ENCODE measurements at places on chromosomes 3 and 15.
A peak's percentile ranks its signal among the peaks of the same experiment; 100 is the strongest.

DNA sequence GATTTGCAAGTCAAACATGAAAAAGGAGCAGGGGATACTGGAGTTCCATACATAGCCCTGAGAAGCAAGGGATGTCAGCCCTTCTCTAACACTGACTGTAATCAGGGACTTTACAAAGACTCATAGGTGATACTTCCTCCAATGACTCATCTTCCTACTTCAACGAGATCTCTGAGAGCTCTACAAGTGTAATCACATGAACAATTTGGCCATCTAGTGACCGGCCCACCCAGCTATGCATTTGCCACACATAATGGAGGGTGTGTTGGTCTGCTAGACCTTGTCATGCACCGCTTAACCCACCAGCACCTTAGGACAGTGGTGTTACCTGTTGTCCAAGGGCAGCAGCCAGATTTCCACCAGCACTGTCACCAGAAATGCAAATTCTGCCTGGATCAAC lies 75.3 kb downstream of the NCEH1 start:
- DNase-seq = no peak

DNA sequence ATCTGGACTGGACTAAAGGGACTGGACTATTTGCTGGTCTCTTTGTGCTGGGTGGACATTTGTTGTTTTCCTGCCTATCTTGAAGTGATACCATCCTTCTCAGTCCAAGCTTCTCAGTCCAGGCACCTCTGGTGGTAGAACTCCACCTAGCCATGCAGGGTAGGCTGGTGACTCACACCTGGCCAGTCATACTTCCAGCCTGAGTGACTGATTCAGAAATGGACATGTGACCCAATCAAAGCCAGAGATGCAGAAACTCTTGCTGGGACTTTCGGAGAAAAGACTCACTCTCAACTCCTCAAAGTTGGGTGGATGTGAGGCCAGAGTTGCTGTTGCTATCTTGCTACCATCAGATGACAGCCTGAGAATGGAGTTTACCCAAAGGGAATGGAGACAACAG lies 5.6 kb upstream of the ASB14 start:
- DNase-seq = no peak

DNA sequence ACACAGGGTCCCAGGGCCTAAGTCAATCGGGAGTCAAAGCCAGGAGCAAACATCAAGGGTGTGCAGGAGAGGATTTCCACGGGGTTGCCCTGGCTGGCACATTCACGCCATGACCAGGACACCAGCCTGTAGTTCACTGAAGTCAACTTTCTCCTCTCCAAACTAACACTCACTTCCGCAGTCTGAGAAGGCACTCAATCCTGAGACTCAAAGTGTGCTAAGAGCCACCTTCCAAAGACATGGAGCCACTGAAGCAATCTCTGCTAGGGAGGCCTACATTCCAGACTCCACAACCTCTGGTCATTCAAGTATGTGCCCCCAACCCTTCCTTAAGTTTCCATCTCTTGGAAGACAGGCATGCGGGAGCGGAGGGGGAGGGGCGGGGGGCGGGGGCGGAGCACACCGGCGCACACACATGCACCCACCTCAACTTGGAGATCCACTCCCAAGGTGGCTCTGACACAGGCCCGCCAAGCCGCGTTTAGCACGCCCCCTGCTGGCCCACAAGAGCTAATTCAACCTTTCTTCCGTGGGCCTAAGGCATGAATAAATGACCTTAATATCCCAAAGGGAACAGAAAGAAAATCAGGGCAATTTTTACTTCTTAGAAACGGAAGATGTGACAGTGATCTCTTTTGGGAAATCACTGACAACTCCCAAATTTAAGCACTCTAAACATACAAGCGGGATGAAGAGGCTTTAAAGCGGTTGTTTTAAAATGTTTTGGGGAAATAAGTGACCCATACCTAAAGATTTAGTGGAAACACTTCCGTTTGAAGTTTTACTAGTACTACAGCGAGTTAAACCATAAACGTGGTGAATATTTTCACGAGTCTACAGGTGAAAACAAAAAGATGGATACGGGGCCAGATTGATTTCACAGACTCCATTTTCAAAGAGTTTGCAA lies 162.5 kb upstream of the CHRNA7 start:
- DNase-seq = peak; percentile 43

DNA sequence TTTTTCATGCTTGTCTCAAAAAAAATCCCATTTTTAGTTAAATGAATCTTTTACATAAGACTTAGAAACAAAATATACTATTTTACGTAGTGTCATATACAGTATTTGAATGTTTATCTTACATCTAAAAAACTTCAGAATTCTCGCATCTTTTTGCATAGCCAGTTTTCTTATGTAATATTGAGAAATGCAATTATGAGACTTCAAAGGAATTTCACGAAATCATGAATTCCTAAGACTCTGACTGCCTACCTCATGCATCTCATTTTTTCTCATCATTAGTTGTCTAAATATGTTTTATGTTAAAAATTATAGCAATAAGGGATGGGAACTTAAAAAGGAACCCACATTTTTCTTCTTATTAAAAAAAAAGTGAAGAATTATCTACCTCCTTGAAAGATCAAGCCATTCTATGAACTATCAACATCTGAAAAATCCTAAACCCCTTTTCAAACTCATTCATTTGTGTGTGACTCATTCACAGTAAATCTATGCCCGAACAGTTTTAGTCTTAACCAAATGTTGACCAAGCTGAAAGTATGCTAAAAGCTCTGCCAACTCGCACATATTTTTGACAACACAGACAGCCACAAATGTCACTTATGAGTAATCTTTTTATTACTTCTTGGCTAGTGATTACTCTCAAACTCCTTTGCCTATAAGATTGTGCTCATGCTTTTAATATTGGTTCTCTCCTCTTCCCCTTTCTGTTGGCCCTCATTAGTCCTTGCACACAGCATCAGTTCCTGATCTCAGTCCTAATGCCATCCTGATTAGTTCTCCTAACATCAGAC lies 115.9 kb downstream of the DCLK3 start:
- DNase-seq = no peak

GRCh38 chr3:117844676-117845075 lies 1135.1 kb downstream of the TUSC7 start:
- no peak for DNase-seq

DNA sequence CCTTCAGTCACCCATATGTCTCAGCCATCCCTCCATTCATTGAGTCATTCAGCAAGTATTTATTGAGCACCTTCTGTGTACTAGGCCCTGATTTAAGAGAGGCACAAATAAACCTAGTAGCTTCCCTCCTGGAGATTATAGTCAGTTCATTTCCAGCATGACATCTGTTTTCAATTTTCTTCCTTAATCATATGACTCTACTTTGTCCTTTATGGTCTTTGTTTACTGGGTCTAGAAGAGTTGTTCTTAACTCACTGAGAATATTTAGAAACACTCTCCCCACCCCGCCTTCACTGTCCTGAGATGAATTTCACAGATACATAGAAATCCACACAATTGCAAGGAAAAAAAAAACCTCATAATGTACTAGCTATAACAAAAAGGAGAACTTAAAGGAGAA lies 44.8 kb upstream of the ADAMTS9 start:
- DNase-seq = no peak

DNA sequence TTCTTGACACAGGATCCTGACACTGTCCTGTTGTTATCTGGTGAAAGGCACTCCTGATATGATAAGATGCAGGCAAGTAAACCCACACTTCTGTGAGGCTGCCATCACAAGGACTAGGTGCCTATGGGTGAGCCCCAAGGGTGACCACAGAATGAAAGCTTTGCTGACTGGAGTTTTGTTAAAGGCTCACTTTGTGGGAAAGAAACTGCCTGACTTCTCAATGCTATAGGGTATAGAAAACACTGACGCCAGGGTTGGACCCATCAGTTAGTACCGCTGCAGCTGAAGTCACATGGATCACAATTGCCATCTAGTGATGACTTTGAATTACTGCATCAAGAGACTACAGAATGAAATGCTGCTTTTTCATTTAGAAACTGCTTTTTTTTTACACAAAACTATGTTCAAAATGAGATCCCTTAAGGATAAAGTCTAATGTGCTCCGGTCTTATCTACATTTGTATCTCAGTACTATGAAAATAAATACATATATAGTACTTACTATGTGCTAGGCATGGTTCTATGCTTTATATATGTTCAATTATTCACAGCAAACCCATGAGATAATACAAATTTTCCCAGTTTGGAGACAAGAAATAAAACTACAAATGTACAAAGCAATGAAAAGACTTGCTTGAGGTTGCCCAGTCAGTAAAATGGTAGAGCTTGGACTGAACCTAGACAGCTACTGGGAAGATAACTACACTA lies 64.2 kb upstream of the CMSS1 start:
- no peak for DNase-seq

- DNase-seq = no peak
These were observed 95.3 kb upstream of the SOX2 start for GRCh38 chr3:181616088-181617070.

- no peak for DNase-seq
These were observed 10.8 kb downstream of the PLD1 start for GRCh38 chr3:171799501-171799900.

GRCh38 chr3:164250923-164251322 lies 827.4 kb downstream of the SI start:
- no peak for DNase-seq

GRCh38 chr3:30002797-30003196 lies 603.6 kb upstream of the TGFBR2 start:
- no peak for DNase-seq

GRCh38 chr3:36075491-36075890 lies 304.8 kb upstream of the STAC start:
- no peak for DNase-seq

- no peak for DNase-seq
These were observed 194.0 kb downstream of the BBX start for GRCh38 chr3:107716734-107717133.

GRCh38 chr3:172270557-172271166 lies 177.6 kb downstream of the GHSR start:
- no peak for DNase-seq

- no peak for DNase-seq
These were observed 1.0 kb upstream of the PRTG start for GRCh38 chr15:55743729-55744655.

GRCh38 chr3:61152071-61152470 lies 99.2 kb downstream of the FHIT start:
- no peak for DNase-seq

DNA sequence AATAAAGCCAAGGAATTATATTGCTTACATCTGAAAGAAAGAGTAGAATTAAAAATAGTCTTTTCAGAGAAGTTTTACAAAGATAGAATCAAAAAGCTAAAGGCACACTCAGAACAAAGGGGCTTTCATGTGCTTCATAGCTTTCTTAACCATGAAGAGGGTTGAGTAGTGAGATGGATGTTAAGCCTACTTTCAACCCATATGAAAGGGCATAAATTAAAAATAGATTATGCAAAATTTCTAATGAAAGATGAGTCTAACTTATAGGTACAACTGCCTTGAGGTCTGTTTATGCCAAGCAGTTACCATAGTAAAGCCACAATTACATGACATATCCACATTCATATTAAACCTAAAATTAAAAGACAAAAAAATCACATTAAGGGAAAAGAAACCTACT lies 223.3 kb upstream of the ARHGEF26 start:
- no peak for DNase-seq

GRCh38 chr15:101348643-101349042 lies 53.6 kb upstream of the SNRPA1 start:
- no peak for DNase-seq

DNA sequence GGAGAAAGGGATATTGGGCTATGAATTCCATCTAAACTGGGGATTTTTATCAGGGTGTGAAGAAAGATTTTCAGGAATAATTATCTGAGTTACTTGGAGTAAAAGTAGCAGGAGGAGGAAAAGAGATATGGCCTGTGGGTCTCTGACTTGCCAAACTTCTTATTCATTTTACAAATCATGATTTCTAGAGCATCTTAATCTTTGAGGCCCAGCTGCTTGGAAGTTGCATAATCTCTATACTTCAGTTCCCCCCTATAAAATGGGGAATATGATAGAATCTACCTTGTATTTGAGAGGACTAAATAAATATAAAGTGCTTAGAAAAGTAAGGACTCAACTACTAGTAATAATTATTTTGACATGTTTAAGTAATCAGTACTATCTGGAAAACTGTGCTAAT lies 11.0 kb upstream of the GABPB1 start:
- no peak for DNase-seq

DNA sequence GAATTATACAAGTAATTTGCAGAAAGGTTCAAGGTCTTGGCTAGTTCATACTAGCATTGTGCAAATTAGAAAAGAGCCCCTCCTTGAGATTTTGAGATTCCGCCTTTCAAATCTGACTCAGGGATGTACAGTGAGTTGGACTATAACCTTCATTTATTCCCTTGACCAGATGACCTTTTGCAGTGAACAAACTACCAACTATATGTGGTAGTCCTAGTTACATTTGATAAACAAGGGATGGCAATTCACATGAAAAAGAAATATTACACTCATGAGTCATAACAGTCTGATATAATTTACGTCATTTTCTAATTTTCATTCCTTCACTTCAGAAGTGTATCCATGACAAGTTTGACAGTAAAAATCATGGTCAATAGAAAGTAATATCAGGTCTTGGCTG lies 860.4 kb downstream of the ROBO1 start:
- DNase-seq = no peak

DNA sequence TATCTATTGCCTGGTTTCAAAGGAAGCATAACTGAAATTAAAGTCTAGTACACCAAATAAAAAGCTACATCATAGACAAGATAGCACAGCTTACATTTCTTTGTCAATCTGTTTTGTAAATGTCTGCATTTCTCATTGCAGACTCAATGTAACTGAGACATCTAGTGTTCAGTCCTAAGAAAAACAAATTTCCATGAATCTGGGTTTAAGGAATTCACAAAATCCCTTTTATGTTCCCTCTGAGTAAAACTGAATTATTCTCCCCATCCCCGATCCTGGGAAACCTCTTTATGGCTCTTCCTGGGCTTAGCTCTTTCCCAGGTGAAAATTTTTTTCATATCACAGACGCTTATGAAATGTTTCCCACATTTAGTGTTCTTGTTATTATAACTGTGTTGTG lies 21.6 kb upstream of the RASA2 start:
- DNase-seq = no peak

- no peak for DNase-seq
These were observed 245.2 kb downstream of the TLE3 start for GRCh38 chr15:69852482-69852881.

- peak; percentile 2 for DNase-seq
These were observed 239.9 kb downstream of the CPNE4 start for GRCh38 chr3:131794766-131795388.

- no peak for DNase-seq
These were observed 37.6 kb upstream of the DUSP7 start for GRCh38 chr3:52093756-52094545.

DNA sequence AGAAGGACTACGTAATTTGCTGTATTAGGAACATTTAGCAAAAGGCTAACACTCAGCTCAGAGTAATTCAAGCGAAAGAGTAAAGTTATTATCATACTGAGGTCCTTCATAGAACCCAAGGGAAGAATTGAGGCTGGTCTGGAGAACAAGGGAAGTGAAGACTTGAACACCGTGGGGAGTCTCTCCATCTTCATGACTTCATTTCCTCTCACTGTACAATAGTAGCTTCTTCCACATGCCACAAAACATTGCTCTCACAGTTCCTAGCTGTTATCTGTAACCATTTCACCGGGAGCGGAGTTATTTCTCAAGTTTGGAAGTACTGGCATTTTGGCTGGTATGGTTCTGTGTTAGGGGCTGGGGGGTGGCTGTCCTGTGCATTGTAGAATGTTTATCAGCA lies 69.7 kb downstream of the MAGI1 start:
- no peak for DNase-seq

GRCh38 chr3:59606638-59607266 lies 556.9 kb upstream of the CFAP20DC start:
- no peak for DNase-seq

- DNase-seq = no peak
These were observed 23.7 kb upstream of the ARL8B start for GRCh38 chr3:5098346-5098745.

GRCh38 chr15:90750186-90750585 lies 33.0 kb downstream of the BLM start:
- no peak for DNase-seq
